NCI-H1048 (cell line): ENCODE measurements at places on chromosomes 3 and 15.

DNA sequence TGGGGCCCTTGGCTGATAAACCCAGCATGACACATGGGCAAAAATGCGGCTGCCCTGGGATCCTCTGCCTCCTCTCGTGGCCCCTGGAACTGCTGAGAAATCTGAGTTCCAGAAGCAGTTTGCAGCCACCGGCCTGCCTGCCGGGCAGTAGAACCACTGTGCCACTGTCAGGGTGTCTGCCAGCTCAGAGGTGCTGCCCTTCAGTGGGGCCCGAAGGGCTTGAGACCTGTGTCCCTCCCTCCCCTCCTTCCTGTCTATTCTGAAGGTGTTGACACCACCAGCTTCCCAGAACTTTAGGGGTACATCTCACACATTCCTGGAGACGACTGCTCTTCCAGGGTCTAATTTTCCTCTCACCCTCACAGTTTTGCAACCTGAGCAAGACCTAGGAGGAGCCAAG is 88.2 kb upstream of the POMGNT2 start:
- no peak for DNase-seq

DNA sequence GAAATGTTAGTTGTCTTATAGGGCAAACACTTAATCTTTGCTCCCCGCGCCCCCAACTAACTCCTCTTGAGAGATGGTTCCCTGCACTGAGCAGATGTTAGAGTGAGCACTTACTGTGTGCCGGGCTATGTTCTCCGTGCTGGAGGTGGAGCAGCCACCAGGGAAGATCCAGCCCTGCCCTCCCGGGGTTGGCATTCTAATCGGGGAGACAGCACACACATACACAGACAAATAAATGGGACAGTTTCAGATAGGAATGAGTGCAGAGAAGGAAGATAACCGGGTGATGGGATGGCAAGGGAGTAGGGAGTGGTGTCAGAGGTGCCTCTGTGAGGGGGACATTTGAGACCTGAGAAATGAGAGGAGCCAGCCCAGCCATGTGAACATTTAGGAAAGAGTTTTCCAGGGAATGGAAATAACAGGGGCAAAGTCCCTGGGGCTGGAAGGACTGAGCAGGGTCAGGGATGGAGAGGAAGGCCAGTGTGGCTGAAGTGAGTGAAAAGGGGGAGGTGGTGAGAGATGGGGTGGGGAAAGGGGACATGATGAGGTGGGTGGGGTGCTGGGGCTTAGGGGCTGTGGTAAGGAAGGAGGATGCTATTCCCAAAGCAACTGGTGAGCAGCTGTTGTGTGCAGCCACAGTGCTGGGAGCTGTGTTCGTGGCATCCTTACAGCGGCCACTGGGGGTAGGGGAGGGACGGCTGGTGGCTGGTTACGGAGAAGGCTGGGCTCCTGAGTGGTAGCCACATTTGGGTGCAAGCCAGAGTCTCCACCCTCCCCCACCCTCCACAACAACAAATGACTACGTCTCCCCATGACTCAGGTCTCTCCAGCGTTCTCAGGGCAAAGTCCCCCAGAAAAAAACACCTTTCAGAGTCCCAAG is 15.4 kb upstream of the FGD5 start:
- no peak for DNase-seq

- no peak for DNase-seq
These were observed 40.1 kb downstream of the VGLL4 start for GRCh38 chr3:11603628-11604027.

DNA sequence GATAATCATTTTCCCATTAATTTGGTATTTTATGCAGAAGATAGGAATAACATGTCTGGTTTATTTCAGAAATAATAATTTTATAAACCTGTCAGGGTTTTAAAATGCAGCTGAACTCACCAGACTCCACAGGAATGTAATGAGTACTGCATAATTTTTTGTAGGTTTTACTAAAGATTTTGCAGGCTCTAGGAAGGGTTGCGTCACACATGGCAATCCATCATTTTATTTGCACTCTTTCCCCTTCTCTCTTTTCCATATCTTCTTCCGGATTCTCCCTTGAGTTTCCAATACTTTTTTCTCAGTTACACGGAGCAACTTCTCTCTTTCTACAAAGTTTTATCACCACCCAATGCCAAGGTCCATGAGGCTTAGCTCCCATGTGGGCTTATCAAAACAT is 234.7 kb downstream of the NFKBIZ start:
- no peak for DNase-seq

GRCh38 chr3:105791131-105791530 is 77.7 kb downstream of the CBLB start:
- DNase-seq, result no peak

DNA sequence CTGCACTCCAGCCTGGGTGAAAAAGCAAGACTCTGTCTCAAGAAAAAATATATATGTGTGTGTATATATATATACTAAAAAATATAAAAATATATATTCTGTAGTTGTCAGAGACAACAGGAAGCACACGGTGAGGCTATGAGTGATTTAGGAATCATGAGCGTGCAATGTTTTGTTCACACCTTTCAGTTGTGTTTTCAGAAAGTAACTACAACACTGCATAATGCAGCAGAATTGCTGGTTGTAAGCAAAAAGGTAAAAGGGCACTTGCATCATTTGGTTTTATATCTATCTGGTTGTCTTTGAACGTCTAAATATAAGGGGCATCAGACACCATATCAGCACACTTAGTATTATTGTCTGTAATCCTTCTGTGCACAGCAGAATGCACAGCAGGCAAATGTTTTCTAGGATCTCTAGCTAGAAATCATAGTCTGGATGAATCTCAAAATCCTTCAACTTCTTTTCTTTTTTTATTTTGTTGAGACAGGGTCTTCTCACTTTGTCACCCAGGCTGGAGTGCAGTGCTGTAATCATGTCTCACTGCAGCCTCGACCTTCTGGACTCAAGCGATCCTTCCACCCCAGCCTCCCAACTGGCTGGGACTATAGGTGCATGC is 44.8 kb downstream of the CCR3 start:
- no peak for DNase-seq

- DNase-seq, result peak; percentile 13
These were observed 396 bp downstream of the INO80 start for GRCh38 chr15:41115652-41116115.

DNA sequence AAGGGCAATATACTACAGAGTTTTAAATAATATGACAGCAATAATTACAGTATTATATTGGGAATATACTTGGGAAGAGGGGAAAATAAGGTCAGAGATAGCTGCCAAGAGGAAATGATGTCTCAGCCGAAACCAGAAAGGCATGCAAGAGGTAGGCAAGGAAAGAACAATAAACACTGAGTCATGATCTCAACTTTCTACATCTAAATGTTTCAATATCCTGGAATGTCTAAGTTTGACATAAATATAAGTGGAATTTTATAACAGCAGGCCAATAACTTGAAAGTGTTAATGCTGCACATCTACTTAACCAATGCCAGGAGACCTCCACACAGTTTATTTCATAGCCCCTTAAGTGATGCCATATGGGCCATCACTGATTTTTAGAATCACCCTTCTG is 99.8 kb upstream of the CPNE4 start:
- no peak for DNase-seq

DNA sequence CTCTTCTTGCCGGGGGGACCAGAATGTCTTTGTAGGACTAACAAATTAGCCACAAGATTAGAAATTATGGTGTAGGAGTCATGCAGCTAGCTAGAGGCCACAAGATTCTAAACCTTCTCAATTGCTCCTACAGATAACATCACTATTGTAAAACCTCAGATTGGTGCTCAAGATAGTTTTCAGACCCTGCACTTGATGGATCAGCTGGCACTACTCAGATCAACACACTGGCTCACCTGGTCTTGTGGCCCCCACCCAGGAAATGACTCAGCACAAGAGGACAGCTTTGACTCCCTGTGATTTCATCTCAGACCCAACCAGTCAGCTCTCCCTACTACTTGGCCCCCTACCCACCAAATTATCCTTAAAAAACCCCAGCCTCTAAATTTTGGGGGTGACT is 124.1 kb upstream of the RASGRP1 start:
- DNase-seq, result no peak

- DNase-seq, result no peak
These were observed 139.2 kb upstream of the MANF start for GRCh38 chr3:51245867-51246266.

DNA sequence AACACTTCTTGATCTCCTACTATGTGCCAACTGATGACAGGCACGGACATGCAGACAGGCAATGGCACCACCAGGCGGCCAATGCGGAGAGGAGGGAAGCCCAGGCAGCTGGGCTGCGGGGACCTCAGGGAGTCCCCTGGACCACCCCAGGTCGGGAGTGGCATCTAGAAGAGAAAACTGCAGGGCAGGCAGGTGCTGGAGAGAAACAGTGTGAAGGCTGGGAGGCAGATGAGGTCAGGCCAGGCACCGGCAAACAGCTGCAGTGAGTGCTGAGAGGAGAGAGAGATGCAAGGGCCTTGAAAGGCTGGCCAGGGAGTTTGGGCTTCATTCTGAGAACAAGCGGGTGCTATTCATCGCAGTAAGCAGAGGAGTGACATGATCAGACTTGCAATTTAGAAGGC is 29.1 kb downstream of the SLC6A1 start:
- DNase-seq, result no peak

DNA sequence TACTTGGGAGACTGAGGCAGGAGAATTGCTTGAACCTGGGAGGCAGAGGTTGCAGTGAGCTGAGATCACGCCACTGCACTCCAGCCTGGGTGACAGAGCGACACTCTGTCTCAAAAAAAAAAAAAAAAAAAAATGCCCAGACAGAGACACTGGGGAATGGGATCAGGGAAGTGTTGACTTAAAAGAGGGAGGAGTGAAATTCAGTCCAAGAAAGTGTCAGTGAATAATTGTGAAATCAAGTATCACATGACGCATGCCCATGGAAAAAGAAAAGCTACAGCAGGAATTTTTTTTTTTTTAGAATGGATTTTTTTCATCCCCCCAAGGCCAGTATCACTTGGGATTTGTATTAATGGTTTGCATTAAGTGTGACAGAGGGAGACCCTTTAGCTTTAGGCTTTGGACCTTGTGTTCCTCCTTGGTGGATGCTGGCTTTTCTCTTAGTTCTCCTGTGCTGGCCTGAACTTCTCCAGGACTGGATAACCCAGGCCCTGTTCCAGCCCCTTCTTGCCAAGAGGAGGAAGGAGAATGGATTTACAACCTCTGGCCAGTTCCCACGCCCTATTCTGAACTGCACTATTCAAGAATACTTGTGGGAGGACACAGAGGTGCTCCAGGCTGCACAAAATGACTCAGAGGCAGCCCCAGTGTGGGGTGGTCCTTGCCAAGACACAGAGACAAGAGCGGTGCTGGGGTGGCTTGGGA is 36.7 kb upstream of the ZNF774 start:
- no peak for DNase-seq

- peak; percentile 31 for DNase-seq
These were observed at the start of gene DNAH12 for GRCh38 chr3:57544181-57545125. DNAH12 (minus strand) TSS chr3:57544344; CDS start chr3:57542870, 1,474 bp downstream.

GRCh38 chr15:78795043-78795442 is 16.2 kb downstream of the ADAMTS7 start:
- DNase-seq, result no peak

GRCh38 chr3:123299581-123299980 is 97.8 kb downstream of the SEC22A start:
- no peak for DNase-seq

GRCh38 chr3:59381282-59381681 is 331.5 kb upstream of the CFAP20DC start:
- DNase-seq, result no peak

GRCh38 chr3:107740992-107741896 is 218.5 kb downstream of the BBX start:
- no peak for DNase-seq

GRCh38 chr15:71049706-71050422 is 65.4 kb upstream of the THSD4 start:
- DNase-seq, result no peak

DNA sequence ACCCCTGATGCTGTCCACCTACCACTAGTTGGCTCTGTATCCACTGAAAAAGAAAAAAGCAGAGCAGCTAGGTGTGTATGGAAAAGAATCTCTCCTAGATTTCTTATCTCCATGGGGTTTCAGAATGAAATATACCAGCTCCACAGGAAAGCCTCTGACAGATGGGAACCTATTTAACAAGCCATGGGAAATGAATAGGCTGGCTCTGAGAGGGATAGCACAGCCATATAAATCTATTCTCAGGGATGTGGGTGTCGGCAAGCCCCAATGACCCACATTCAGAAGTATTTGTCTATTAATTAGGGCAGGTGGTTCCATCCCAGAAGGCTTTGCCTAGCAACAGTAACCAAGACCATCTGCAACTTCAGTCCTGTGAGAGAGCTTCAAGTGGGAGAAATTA is 694.1 kb downstream of the AGBL1 start:
- no peak for DNase-seq

GRCh38 chr3:172929451-172929850 is 178.9 kb downstream of the ECT2 start:
- no peak for DNase-seq

DNA sequence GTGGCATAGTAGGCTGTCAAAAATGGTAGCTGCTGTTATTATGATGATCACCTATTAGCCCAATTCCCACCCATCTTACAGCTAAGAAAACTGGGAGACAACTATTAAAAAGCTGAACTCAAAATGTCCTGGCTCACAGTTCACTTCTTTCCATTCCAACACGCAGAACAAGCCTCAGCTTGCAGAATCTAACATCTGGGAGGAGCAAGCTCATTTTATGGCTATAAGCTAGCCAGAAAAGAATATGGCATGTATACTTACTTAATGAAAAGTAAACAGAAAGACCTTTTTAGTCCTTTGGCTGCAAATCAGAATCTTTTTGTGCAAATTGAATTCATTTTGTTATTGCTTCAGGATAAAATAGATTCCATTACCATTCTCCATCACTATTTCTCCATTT is 34.8 kb upstream of the CFAP20DC start:
- DNase-seq, result no peak

- DNase-seq, result no peak
These were observed 555 bp downstream of the ATP11B start for GRCh38 chr3:182793663-182794454.

GRCh38 chr3:125236331-125236903 is 23.9 kb upstream of the SLC12A8 start:
- DNase-seq, result no peak

- no peak for DNase-seq
These were observed 15.3 kb downstream of the RASGRF1 start for GRCh38 chr15:79075256-79075655.

GRCh38 chr15:38128341-38128781 is 124.3 kb upstream of the SPRED1 start:
- DNase-seq, result no peak

- DNase-seq, result no peak
These were observed 710.1 kb downstream of the SQOR start for GRCh38 chr15:46344915-46345314.

GRCh38 chr3:81485444-81485865 is 276.0 kb downstream of the GBE1 start:
- no peak for DNase-seq
